ENCODE measurements at places on chromosomes 1 and 21.

GRCh38 chr1:3471356-3472087, 17.1 kb downstream of the ARHGEF16 start:
- no peak for DNase-seq

- DNase-seq: peak; percentile 28
These were observed 87.9 kb downstream of the RIPK4 start for GRCh38 chr21:41678924-41679318.

- DNase-seq: no peak
These were observed 451.1 kb downstream of the SETD4 start for GRCh38 chr21:35609263-35609662.

DNA sequence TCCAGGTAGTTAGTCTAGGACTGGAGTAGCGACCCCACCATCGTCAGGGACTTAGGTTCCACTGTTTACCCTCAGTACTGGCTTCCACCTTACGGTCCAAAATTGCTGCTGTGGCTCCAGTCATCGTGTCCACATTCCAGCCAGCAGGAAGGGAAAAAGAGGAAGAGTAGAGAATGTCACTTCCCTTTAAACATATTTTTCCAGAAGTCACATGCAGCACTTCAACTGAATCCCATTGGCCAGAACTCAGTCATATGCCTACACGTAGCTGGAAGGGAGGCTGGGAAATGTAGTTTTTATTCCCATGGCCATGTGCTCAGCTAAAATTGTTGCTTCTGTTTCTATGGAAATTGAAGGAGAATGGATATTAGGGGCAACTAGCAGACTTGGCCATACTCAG, 84.1 kb upstream of the SELENON start:
- DNase-seq: no peak

GRCh38 chr1:84103197-84103992, 40.7 kb upstream of the PRKACB start:
- peak; percentile 20 for DNase-seq

GRCh38 chr1:171999756-172000155, 158.5 kb downstream of the DNM3 start:
- DNase-seq: no peak

- no peak for DNase-seq
These were observed 22.9 kb downstream of the TCP10L start for GRCh38 chr21:32562426-32562825.

GRCh38 chr1:165639821-165640623, 9.0 kb downstream of the MGST3 start:
- no peak for DNase-seq

DNA sequence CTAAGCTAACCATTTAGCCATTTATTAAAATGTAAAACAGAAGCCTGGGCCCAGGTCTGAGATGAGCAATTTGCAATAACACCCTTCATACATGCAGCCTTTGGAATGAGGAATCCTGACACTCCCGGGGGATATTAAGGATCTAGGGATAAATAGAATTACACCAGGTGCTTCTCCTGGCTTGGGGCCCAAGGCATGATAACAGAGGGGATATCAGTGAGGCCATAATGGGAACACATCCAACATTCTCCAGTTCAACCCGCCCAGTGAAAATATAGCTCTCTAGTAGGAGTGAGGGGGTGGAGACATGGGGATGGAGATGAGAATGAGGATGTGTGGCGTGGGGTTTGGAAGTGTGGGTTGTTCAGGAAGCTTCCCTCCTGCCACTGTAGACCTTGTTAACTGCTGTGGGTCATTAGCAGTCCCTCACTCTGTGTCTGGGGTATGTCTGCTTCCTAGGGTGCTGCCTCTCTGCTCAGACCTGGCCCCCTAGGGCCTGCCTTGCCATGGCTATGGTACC, 57.9 kb upstream of the KANK4 start:
- no peak for DNase-seq

DNA sequence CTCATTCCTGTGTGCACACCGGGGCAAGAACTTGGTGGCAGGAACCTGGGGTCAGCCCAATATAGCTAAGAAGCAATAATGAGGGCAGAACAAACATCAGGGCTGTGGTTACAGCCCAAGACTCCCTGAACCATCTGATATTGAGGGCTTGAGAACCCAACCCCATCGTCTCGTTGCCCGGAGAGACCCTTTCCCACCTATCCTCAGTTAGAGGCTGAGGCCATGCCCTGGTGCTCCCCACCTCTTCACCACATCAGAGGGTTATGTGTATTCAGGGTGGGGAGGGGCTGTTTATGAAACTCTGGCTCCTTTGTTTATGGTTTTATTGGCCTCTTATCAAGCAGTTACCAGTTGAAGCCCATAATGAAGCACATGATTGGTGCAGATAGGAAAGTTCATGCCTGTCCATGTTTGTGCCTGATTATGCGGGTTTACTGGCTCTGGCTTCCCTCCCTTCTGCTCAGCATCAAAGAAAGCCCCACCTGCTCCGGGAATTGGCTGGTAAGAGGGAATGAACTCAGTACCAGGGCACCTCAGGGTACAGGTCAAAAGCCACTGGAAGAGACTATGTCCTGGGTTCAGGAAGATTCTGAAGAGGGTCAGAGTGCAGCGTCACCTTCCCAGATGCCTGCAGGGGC, 14.5 kb downstream of the NUAK2 start:
- no peak for DNase-seq

DNA sequence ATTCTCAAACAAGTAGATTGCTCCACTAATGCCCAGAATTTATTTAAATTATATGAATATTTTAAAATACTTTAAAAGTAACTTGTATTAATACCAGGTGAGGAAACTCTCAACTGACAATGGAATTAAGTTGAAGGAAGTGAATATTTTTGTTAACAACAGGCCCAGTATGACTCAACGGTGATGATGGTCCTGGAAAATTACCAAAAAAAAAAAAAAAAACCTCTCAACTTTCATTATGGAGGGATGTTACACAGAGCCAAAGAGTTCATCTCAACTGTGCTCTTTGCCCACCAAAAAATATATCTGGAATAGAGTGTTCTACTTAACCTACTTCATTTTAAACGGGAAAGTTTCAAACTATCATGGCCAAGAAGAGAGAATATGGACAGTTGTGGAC, 28.3 kb downstream of the CFH start:
- DNase-seq: no peak

DNA sequence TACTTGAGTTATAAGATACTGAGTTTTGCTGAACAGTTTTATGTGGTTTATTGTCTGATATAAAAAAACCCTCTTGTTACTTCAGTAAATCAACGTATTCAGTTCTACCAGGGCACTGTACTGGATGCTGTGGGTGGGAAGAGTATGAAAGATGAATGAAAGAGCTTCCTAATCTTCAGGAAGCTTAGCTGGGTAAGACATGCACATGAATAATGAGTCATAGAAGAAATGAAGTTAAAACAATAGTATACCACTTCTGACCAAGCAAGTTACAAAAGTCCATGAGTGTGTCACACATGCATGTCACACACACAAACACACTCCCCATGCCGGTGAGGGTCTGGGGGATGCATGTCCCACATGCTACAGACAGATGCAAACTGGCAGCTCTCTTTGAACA, 105.9 kb downstream of the SIPA1L2 start:
- DNase-seq: no peak

GRCh38 chr1:29303201-29304024, 67.1 kb downstream of the PTPRU start:
- no peak for DNase-seq

- no peak for DNase-seq
These were observed 13.9 kb upstream of the IFFO2 start for GRCh38 chr1:18970358-18970757.

GRCh38 chr1:91325456-91325855, 79.2 kb downstream of the HFM1 start:
- no peak for DNase-seq

DNA sequence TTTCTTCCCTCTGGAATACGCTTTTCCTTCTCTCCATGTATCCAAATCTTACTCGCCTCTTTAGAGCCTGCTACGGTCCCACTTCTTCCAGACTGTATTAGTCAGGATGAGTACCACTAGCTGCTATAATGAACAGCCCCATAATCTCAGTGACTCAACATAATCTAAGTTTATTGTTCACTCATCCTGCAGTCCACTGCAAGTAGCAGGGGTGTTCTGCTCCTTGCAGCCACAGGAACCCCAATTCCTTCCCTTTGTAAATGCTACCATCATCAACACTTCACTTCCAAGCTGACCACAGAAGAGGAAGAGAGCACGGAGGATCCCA, 18.1 kb upstream of the LDLRAP1 start:
- no peak for DNase-seq

GRCh38 chr1:107526524-107527198, 385.8 kb downstream of the NTNG1 start:
- no peak for DNase-seq

GRCh38 chr1:196407358-196408051, 200.7 kb downstream of the KCNT2 start:
- DNase-seq: no peak

DNA sequence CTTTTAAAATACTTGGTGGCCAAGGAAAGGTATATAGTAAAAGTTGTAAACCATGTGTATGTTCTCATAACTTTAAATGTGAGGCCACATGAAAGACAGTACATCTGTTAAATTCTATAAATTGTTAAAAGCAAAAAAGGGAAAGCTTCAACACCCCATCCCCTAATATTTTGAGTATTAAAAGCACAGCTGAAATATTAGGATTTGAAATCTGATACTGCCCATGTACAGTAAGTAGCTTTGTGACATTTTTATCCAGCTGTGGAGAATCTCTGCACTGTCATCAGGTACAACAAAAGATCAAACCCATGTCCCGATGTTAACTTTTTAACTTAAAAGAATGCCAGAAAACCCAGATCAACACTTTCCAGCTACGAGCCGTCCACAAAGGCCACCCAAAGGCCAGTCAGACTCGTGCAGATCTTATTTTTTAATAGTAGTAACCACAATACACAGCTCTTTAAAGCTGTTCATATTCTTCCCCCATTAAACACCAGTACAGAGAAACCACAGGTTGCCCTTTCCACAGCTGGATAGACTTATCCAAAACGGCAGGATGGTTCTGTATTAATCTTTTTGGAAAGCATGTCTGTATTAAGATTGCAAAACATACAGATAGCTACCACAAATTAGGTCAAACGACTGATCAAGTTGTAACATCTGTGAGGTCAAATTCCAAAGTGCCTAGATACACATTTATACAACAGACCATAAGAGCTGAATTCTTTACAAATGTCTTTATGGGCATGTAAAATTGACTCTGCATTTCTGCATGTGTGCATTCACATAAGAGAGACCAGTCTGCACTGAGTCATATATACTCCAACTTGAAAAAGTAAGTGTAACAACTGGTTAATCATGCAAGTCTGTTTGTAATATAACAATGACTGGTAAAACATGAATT, 5.2 kb downstream of the IRF2BP2 start:
- DNase-seq: no peak

GRCh38 chr21:35651196-35651595, 409.1 kb downstream of the SETD4 start:
- no peak for DNase-seq

- DNase-seq: no peak
These were observed 354.9 kb downstream of the BARHL2 start for GRCh38 chr1:90362163-90362562.

- DNase-seq: no peak
These were observed 836 bp downstream of the CDC7 start for GRCh38 chr1:91501523-91501851.

GRCh38 chr1:247193958-247194357, 22.1 kb upstream of the ZNF124 start:
- DNase-seq: no peak

- no peak for DNase-seq
These were observed 426.5 kb upstream of the BRINP3 start for GRCh38 chr1:190904091-190904695.

GRCh38 chr1:6359216-6360116, 34.1 kb downstream of the ACOT7 start:
- peak; percentile 66 for DNase-seq

DNA sequence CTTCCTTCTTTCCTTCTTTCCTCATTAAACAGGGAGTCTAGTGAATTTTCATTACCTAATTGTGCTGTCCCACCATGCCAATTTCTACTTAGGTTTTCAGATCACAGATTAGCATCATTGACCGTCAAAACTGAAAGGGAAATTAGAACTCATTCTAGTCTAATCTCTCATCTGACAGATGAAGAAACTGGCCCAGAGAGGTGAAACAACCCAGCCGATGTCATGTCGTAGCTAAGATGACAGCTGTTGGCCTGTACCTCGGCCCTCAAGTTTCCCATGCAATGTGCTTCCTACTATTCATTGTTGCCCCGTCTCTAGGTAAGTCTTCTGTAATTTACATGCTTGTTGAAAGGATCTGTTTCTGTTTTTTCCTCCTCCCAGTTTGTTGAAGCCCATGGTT, 128.2 kb upstream of the KIAA0040 start:
- DNase-seq: no peak

GRCh38 chr1:246724731-246725095, 504 bp downstream of the SCCPDH start:
- DNase-seq: peak; percentile 11

DNA sequence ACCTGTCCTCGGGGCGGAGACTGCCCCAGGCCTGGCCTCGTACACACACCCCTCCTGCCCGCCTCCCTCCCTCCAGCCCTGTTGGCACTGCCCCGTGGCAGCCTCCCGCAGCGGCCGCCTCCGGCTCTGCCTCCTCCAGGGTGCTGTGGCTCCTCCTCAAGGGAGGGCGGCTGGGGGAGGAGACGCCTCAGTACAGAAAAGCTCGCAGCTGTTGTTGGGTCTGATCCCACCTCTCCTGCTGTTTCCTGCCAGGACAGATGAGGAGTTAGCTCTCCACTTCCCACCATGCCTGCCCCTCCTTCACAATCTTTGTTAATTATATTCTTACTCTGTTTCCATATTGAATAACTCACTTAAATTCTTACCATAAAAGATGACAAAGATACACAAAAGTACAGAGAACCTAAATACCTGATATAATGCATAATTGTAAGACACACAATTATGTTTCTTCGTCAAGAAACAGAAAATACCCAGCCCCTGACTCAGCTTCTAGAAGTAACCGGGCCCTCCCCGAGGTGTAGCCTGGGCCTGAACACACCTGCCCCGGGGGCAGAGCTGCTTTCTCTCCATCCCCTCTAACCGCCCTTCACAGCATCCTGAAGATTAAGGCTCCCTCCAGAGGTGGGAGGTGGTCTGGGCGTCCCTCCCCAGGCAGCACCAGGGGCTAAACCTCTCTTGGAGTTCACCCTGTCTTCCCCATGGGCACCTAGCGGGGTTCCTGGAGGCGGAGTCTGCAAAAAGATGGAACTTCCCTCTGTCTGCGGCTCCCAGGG, 30.6 kb upstream of the COL6A1 start:
- no peak for DNase-seq
